ENCODE measurements at places on chromosomes 12 and 14. TPM values are rescaled to one million over a fixed set of nuclear protein-coding genes. Genes with fewer than 3 reads are reported as not detected.
A peak's percentile ranks its signal among the peaks of the same experiment; 100 is the strongest.

DNA sequence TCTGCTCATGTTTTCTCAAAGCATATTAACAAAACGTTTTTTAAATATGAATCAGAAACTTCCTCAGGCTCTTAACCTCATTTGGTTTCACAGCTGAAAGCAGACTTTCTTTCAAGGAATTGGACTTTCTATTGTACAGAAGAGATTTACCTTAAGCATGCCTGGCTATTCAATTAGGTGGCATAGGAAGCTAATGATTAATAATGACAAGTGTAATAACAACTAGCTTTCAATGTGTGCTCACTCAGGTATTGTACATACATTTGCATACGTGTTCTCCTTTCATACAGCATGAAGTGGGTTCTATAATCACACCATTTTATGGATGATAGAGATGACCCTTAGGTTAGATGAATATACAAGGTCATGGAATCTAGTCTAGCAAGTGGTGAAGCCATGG lies 115.7 kb downstream of the ANO6 start:
- H3K27me3 ChIP-seq = no peaks in the 10 kb centered on the region
- DNase-seq = no peak
- peaks cover 16% of the 10 kb centered on the region for H3K36me3 ChIP-seq
- no peak overlapping the region for H3K27ac ChIP-seq
- H3K4me3 ChIP-seq = no peak overlapping the region

GRCh38 chr12:108193493-108193892 lies 64.4 kb downstream of the WSCD2 start:
- no peaks in the 10 kb centered on the region for H3K27me3 ChIP-seq
- DNase-seq = no peak
- H3K4me3 ChIP-seq = no peak overlapping the region
- no peaks in the 10 kb centered on the region for H3K36me3 ChIP-seq
- H3K4me1 ChIP-seq = no peaks in the 10 kb centered on the region

PARPBP gene
- total RNA-seq = 22.9 TPM

GRCh38 chr12:47033789-47034555 lies 45.4 kb upstream of the PCED1B start:
- H3K4me3 ChIP-seq = no peak overlapping the region
- peak overlapping the region; percentile 68 for H3K27ac ChIP-seq

GRCh38 chr12:117805865-117806264 lies 162.9 kb downstream of the KSR2 start:
- no peaks in the 10 kb centered on the region for H3K4me1 ChIP-seq
- no peaks in the 10 kb centered on the region for H3K36me3 ChIP-seq
- H3K4me3 ChIP-seq = no peak overlapping the region
- DNase-seq = no peak
- no peak overlapping the region for H3K27ac ChIP-seq

DNA sequence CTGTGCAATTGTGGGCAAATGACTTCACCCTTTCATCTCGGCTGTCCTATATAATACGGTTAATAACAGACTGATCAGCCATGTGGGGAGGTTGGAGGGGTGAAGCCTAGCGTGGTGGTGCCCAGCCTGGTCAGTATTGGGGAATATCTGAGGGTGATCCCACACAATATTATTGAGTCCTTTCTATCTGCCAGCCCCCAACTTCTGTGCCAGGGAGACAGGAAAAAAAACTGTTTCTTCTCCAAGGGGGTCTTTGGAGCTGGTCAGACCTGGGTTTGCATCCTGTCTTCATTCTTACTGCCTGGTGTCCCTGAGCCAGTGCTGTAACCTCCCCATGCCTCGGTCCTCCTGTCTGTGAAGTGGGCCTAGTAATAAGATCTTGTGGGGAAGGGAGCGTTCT lies 6.5 kb downstream of the CYP46A1 start:
- H3K4me1 ChIP-seq = peaks cover 8% of the 10 kb centered on the region
- no peak overlapping the region for H3K4me3 ChIP-seq
- H3K27ac ChIP-seq = no peak overlapping the region
- no peaks in the 10 kb centered on the region for H3K36me3 ChIP-seq

CD69 gene
- total RNA-seq = 111 TPM

DNA sequence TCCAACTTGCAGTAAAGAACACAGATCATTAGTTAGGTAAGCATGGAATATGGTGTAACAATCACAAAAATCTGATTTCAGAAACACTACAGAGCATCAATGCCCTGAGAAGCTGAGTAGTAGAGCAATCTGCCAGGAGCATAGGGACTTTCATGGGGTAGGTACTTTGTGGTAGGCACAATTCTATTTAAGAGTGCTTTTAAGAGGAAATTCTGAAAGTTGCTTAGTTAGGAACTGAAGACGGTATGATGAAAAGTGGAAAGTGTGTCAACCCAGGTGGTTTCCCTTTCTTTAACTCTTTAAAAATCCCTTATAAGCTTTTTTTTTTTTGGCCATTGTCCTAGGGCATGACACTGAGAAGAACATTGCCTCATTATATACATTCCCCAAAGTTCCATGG lies 535.7 kb upstream of the FBXO33 start:
- H3K4me1 ChIP-seq = no peaks in the 10 kb centered on the region
- H3K4me3 ChIP-seq = no peak overlapping the region
- no peak overlapping the region for H3K27ac ChIP-seq
- H3K36me3 ChIP-seq = no peaks in the 10 kb centered on the region

DNA sequence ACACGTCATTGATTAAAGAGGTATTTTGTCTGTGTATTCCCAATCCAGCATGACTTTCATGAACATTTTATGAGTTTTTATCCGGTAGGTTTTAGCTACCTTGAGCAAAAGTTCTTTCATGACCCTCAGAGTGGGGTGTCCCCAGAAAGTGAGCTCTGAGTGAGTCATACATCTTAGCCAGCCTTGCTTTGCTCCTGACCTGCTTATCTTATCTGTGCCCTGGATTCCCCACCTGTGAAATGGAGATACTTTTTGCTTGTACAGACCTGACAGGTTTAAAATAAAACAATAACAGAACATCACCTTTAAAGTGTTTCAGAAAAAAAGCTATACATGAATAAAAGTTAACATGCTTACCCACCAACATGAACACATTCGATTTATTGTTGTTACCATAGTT lies 202.8 kb upstream of the SOX5 start:
- DNase-seq = no peak
- H3K36me3 ChIP-seq = no peaks in the 10 kb centered on the region
- no peak overlapping the region for H3K27ac ChIP-seq
- H3K27me3 ChIP-seq = no peaks in the 10 kb centered on the region

PLCZ1 gene
- not detected for total RNA-seq

DNA sequence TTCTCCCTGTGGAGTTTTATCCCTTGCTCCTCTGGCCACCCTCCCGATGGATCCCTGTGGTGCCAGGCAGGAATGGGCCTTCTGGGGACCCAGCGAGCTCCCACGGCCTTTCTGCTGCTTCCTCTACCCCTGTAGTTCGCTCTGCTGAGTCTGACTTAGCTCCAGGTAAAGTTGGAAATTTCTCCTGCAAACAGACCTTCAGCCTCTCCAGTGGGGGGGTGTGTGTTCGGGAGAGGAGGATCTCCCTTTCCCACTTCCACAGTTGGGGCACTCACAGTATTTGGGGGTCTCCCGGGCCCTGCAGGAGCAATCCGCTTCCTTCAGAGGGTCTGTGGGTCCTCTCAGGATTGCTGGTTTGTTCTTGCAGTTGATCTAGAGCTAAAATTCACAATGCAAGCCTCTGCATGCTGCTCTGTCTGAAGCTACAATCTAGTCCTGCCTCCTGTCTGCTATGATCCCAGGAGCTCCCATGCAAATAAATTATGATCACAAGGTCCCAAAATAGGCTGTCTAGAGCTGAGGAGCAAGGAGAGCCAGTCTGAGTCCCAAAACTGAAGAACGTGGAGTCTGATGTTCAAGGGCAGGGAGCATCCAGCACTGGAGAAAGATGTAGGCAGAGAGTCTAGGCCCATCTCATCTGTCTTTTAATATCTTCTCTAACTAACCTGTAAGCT lies 18.3 kb downstream of the MTRFR start:
- no peaks in the 10 kb centered on the region for H3K27me3 ChIP-seq
- H3K36me3 ChIP-seq = peaks cover 46% of the 10 kb centered on the region
- H3K4me3 ChIP-seq = no peak overlapping the region
- no peak for DNase-seq

- H3K4me3 ChIP-seq = no peak overlapping the region
- no peaks in the 10 kb centered on the region for H3K36me3 ChIP-seq
- H3K27me3 ChIP-seq = peaks cover 20% of the 10 kb centered on the region
Measured at GRCh38 chr12:109625131-109625559, 51.6 kb downstream of the MVK start.

- H3K27ac ChIP-seq = peak overlapping the region; percentile 90
- peak; percentile 67 for DNase-seq
- H3K4me3 ChIP-seq = peak overlapping the region; percentile 50
- peaks cover 16% of the 10 kb centered on the region for H3K4me1 ChIP-seq
- peaks cover 45% of the 10 kb centered on the region for H3K36me3 ChIP-seq
Measured at GRCh38 chr14:90274808-90275457, 18.6 kb downstream of the PSMC1 start.

DNA sequence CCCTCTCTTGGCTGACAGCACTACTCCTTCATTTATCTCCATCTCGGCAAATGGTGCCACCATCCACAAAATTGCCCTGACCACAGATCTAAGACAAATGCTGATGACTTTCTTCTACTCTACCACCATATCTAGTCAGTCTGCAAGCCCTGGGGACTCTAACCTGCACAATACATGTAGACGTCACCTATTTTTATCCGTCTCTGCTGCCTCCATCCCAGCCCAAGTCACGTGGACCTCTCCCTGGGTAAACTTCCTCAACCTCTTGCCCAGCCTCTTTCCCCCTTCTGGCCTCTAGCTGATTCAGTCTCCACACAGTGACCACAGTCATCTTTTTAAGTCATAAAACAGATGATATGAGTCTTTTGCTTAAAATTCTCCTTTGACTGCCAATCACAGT lies 1203.0 kb downstream of the AACS start:
- DNase-seq = no peak
- H3K36me3 ChIP-seq = no peaks in the 10 kb centered on the region
- no peak overlapping the region for H3K4me3 ChIP-seq
- H3K27ac ChIP-seq = no peak overlapping the region

TAS2R7 gene
- not detected for total RNA-seq

OR4M1 gene
- not detected for total RNA-seq

- no peaks in the 10 kb centered on the region for H3K4me1 ChIP-seq
- no peaks in the 10 kb centered on the region for H3K27me3 ChIP-seq
Measured at GRCh38 chr14:33737446-33737845, 213.4 kb downstream of the EGLN3 start.

GRCh38 chr14:34348592-34348991 lies 113.4 kb downstream of the SPTSSA start:
- H3K4me1 ChIP-seq = no peaks in the 10 kb centered on the region
- no peak overlapping the region for H3K4me3 ChIP-seq
- H3K27me3 ChIP-seq = no peaks in the 10 kb centered on the region

DNA sequence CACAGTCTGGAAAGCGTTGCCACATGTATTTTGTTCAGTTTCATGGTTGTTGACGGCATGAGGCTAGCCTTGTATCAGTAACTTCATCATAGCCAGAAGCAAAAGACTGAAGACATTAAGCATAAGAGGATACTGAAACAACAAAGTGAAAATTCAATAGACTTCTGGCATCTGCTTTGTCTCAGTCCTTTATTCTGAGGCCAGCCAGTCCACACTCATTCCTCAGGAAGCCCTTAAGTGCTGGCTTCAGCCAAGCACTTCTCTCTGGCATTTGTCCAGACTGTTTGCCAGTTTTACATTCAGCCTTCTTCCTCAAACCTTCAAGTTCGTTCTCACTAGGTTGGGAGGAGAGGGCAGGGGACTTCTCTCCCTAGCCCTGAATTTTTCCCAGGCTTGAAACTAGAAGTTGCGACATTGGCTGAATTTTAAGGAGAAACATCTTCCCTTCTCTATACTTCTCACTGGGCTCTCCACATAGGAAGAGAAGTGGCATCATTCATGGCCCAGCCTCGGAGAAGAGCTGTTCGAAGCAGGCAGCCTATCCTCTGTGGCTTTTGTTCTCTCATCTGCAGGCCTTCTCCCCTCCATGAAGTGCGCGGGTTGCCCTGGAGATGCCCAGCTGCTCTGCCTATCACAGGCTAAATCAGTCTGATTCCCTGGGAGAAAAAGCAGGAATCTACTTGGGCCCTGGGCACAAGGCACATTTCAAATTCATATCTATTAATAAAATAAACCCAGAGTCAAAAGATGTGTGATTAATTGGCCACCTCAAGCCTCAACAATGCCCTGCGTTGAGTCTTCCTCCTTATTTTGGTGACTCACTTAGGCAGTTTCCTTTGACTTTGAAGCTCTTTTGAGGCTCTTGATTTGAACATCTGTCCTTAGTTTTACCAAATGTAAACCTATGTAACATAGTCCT lies 130.9 kb upstream of the PLEKHA5 start:
- no peaks in the 10 kb centered on the region for H3K4me1 ChIP-seq
- H3K27ac ChIP-seq = no peak overlapping the region
- no peak overlapping the region for H3K4me3 ChIP-seq
- no peaks in the 10 kb centered on the region for H3K27me3 ChIP-seq

- H3K4me1 ChIP-seq = no peaks in the 10 kb centered on the region
- no peak overlapping the region for H3K27ac ChIP-seq
- no peak for DNase-seq
- no peaks in the 10 kb centered on the region for H3K27me3 ChIP-seq
- H3K4me3 ChIP-seq = no peak overlapping the region
Measured at GRCh38 chr12:106428384-106428783, 70.8 kb downstream of the POLR3B start.

GRCh38 chr12:113232840-113233585 lies 11.7 kb downstream of the TPCN1 start:
- peak; percentile 87 for DNase-seq
- H3K4me3 ChIP-seq = peak overlapping the region; percentile 81
- peak overlapping the region; percentile 86 for H3K27ac ChIP-seq
- no peaks in the 10 kb centered on the region for H3K27me3 ChIP-seq

GRCh38 chr14:69314327-69314726 lies 54.4 kb downstream of the GALNT16 start:
- H3K27me3 ChIP-seq = peaks cover 9% of the 10 kb centered on the region
- no peaks in the 10 kb centered on the region for H3K36me3 ChIP-seq
- H3K4me1 ChIP-seq = no peaks in the 10 kb centered on the region
- no peak overlapping the region for H3K27ac ChIP-seq

RNASE3 gene
- not detected for total RNA-seq

SCNN1A gene
- not detected for total RNA-seq

KRT81 gene
- total RNA-seq = not detected
